Activated naive CD4-positive, alpha-beta T cell treated with anti-CD3 and anti-CD28 coated beads, Interleukin-2, amount 10 ng/mL, durations not matched to agents 7 days and 5 days (primary cell): ENCODE measurements at places on chromosomes 3 and 15.
A peak's percentile ranks its signal among the peaks of the same experiment; 100 is the strongest.

DNA sequence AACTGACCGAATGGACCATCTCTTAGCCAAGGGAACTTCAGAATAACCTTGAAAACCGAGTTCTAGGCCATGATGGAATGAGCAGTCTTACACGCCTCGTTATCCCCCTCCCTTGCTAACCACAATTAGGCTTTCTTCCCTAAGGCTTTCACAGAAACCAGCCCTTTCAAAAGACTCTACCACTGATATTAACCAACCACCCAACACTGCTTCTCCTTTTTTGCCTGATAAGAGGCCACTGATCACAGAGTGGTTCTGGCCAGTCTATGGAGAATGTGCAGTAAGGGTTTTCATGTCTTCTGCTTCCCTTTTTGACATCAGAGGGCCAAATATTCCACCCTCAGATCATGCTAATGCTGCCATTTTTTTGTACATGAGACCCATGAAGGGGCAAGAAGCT lies 59.3 kb downstream of the MCF2L2 start:
- no peak for DNase-seq

GRCh38 chr15:29870495-29871151 lies 48.4 kb upstream of the TJP1 start:
- no peak for DNase-seq

DNA sequence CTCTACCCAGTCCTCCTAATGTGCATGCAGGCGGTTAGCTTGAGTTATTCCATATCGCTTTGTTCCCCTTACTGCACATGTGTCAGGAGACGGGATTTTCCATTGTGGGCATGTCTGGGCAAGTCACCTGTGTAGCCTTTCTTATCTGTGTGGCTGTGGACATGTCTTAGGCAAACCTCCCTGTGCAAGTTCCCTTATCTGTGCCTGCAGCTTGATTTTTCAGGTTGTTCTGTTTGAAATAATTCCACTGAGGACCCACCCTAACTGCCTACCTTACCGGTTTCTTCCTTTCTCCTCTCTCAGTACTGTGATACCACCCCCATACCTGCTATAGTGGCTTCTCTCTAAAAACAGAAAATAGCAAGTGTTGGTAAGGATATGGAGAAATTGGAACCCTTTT lies 113.6 kb downstream of the NEO1 start:
- no peak for DNase-seq

DNA sequence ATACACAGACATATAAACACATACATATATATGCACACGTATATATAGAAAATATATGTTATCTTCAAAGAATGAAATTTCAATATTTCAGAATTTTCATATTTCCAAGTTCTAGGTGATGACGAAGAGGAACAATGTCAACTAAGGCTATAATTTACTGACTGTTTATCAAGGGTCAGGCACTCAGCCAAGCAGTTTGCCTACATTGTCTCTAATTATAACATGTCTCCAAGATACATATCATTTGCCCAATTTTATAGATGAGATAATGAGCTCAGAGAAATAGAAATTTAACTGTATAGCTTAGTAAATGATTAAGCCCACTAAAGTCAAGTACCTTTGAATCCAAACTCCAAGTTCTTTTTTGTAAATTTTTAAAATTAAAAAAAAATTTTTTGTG lies 99.9 kb upstream of the PLSCR4 start:
- DNase-seq: no peak

- no peak for DNase-seq
These were observed 603 bp downstream of the PLEKHO2 start for GRCh38 chr15:64842096-64842939.

DNA sequence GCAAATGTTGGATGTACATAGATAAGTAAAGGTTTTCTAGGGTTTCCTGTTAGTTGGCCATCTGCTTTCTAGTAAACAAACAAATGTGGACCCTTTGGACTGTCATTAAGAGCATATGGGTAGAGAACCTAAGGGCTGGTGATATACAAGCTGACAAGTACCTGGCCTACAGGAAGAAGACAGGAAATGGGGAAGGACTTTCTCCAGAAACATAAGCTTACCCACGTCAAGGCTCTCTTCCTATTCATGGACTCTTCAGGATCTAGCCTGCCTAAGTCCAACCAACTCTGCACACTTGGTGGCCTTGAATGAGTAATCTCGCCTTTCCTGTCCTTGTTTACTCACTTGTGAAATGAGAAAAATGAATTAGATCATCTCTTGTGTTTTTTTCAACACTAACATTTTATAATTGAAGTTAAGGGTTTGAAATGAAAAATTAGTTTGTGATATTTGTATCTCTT lies 22.2 kb upstream of the GOLIM4 start:
- DNase-seq: no peak

DNA sequence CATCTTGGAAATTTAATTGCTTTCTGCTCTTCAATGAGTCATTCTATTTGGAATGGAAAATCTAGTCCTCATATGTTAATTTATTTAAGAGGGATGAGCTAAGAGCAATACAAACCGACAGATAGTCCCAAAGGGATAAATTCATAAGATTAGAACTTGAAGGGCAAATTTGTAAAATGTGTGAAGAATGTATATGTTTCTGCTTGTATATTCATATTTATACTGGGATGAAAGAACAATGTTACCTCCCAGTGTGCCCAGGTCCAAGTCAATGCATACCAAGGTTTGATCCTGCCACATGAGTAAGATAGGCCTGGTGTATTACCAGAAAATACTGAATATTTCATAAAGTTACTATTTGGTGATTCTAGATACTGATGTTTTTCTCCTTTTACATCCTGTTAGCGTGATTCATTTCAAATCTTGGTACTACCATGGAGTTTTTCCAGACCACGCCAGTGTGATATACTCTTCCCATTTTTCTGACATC lies 255.6 kb upstream of the SEMA6D start:
- DNase-seq: no peak

GRCh38 chr3:7713724-7714123 lies 787.9 kb upstream of the LMCD1 start:
- no peak for DNase-seq

- DNase-seq: no peak
These were observed 2.1 kb upstream of the USP3 start for GRCh38 chr15:63502137-63502766.

GRCh38 chr3:12424635-12425319 lies 59.5 kb upstream of the TSEN2 start:
- no peak for DNase-seq

- no peak for DNase-seq
These were observed 15.9 kb upstream of the MRPL3 start for GRCh38 chr3:131518680-131519079.

DNA sequence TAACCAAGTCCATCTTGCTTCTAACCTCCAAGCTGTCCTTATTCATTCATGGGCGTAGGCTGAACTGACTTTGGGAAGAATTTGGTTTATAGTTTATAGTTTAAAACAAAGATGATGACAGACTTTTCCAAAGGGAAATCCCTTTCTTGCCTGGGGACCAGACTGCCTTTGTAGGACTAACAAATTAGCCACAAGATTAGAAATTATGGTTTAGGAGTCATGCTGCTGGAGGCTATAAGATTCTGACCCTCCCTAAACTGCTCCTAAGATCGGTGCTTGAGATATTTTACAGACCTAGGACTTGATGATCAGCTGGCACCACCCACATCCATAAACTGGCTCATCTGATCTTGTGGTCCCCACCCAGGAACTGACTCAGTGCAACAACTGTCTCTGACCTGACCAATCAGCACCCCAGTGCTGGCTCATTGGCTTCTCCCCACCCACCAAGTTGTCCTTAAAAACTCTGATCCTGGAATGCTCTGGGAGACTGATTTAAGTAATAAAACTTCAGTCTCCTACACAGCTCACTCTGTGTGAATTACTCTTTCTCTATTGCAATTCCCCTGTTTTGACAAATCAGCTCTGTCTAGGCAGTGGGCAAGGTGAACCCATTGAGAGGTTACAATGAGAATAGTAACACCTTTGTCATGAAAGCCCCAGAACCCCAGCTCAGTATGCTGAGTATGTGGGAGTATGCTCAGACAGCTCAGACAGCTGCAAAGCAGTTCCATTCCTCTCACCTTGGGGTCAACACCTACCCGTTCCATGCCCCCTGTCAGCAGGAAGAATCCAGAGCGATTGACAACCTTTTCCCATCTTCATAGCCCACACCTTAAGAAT lies 51.6 kb upstream of the C15orf39 start:
- no peak for DNase-seq

GRCh38 chr3:122006267-122006666 lies 15.8 kb downstream of the ILDR1 start:
- no peak for DNase-seq

GRCh38 chr15:62756995-62757360 lies 285.6 kb upstream of the TPM1 start:
- no peak for DNase-seq

- DNase-seq: no peak
These were observed 30.6 kb downstream of the CRTC3 start for GRCh38 chr15:90560229-90560776.

- DNase-seq: no peak
These were observed 28.8 kb upstream of the GYG1 start for GRCh38 chr3:148962513-148962912.

DNA sequence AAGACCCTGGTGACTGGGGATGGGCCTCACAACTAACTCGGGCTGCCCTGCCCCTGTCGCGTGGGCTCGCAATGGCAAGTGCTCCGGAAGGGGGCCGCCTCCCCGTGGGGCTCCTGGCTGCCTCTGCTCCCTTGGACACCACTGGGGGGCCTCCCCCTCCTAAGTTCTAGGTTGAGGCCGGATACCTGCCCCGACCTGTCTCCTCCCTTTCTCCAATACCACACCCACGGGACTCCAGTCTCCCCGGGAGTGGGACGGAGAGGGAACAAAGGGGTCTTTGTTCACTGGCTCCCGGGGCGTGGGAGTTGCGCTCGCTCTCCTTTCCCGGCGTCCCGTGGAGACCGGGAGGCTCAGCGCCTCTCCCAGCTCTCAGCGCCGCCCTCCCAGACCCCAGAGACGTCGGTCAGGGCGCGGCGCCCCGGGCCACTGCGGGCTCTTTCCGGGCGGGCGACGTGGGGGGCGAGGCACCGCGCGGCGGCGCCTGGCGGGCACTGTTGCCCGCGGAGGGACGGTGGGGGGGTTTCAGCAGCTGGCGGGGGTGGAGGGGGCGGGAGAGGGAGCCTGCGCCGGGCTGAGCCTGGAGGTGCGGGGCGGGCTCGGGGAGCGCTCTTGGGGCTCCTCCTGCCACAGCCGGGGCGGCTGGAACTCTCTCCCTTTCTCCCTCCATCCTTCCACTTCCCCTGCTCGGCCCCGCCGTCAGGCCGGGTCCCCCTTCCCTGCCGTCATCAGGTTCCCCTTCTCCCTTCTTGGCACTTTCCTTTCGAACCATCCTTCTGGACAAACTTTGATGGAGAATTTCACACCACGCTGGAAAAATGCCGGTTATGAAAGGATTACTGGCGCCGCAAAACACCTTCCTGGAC lies at the start of gene KCNH8:
Gene KCNH8, plus strand, starts transcription at position 606 of the 863 bp plus-strand sequence. Its CDS starts 210 bp downstream, at position 816.
- DNase-seq: peak; percentile 20
